Activated T-cell treated with anti-CD3 and anti-CD28 coated beads for 48 hours (primary cell): ENCODE measurements at places on chromosomes 5 and 9.

- DNase-seq = no peak
Observed at GRCh38 chr9:78695519-78695918, 398.6 kb downstream of the PSAT1 start.

DNA sequence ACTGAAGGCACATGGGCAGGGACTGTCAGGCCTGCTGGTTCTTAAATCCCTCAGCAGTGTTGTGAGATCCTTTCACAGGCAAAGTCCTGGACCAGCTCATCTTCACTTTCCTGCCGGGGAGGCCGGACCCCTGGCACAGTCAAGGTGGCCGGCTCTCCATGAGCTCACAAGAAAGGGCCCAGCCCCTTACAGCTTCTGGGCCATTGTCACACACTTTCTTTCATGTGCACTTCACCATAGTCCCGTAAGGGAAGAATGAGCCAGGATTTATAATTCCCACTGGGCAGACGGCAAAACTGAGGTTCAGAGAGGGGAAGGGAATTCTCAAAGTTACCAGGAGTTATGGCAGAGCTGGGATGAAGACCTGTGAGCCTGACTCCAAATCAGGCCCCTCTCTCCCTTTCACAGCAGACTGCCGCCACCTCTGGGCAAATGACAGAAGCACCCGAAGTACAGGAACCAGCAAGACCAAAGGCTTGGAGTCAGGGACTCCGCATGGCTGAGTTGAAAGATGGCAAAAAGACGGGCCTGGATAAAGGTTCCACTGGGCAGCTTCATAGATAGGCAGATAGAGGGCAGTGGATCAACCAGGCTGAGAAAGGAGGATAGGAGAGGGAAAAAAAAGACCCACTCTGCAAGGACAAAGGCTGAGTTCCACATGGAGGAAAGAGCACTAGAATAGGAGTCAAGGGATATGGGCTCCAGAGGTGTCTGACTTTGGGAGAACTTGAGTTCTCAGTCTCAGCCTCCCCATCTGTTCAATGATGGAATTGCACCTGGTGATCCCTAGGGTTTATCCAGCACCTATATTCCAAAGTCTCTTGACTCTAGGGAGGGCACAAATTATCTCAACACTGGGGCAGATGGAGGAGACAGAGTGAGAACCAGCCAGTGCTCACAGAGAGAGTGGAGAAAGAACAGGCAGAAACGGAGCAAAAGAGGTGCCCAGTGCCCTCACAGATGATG is 128.7 kb downstream of the PAX5 start:
- no peak for DNase-seq

GRCh38 chr5:32150366-32150765 is 23.8 kb downstream of the GOLPH3 start:
- DNase-seq = no peak

DNA sequence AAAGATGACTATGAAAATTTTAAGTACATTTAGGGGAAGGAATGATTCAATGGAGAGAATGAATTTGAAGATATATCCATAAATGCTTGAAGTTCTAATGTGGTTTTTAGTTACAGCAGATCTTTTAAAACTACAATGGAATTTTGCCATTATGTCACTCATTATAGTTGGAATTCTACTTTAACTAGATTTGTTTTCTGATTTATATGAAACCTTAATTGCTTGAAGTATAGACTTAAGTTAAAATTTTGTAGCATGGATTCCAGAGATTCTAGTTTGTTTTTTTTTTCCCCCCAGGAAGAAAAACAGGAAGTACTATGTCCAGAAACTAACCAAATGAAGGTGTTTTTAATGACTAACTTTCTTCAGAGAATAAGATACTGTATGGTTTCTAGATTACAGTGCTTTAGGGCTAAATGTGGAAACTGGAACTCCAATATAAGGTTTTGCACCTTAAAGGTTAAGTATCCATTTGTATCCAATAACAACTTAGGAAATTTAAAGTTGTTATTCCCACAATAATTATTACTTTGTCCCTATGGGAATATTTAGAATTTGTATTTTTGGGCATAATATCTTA is 70.3 kb downstream of the ZSWIM6 start:
- no peak for DNase-seq

- no peak for DNase-seq
Observed at GRCh38 chr9:89725271-89725670, 120.5 kb downstream of the GADD45G start.

DNA sequence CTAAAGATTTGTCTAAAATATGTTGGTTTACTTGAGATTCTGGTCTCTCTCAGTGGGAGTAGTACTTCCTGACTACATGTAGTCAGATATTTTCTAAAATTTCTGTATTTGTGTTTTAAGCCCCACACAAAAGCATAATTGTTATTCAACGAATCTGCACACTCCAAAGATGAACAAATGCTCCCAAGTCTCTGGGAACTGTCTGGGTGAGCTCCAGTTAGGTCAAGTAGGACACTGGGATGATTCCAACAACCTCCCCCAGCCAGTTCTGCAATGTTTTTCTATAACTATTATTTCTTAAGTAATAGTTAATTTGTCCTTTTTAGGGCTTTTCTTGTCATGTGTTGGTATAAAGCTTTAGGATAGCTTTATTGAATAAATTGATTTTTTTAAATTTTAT is 174.6 kb downstream of the FAM174A start:
- no peak for DNase-seq
